ENCODE measurements at places on chromosomes 11 and 22.

- DNase-seq = no peak
These were observed 793.5 kb upstream of the CNTN5 start for GRCh38 chr11:98227278-98227677.

- no peak for DNase-seq
These were observed at the start of gene SCGB1D2 for GRCh38 chr11:62242021-62242420. Gene SCGB1D2 (plus strand): TSS chr11:62242239. CDS start chr11:62242308, 69 bp downstream.

GRCh38 chr11:122440811-122441665, 214.5 kb upstream of the UBASH3B start:
- no peak for DNase-seq

DNA sequence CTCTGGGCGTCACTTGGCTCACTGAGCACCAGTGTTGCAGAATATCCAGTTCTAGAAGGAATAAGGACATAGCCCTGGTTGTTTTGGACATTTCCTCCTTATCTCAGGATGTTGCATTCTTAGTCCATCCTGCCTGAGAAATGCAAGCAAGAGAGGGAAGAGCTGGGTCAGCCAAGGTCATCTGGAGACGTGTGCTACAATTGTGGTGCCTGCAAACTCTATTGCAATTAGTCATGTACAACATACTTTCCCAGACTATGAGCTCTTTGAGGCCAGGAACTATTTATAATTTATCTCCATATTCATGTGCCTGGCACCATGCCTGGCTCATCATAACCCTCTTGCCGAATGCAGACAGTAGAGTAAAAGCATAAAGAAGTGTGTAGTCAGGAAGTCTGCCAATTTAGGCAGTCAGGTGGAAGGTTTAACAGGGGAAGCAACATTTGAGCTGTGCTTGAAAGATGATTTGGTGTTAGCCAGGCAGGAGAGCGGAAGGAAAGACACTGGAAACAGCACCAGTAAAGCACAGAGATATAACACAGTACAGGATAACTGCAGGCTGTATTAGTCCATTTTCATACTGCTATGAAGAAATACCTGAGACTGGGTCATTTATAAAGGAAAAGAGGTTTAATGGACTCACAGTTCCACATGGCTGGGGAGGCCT, 129.4 kb upstream of the PAX6 start:
- no peak for DNase-seq
